COR-L47 (cell line): ENCODE measurements at places on chromosomes 2 and 18.

- no peak for DNase-seq
These were observed 303.9 kb downstream of the ZEB2 start for GRCh38 chr2:144215701-144216675.

DNA sequence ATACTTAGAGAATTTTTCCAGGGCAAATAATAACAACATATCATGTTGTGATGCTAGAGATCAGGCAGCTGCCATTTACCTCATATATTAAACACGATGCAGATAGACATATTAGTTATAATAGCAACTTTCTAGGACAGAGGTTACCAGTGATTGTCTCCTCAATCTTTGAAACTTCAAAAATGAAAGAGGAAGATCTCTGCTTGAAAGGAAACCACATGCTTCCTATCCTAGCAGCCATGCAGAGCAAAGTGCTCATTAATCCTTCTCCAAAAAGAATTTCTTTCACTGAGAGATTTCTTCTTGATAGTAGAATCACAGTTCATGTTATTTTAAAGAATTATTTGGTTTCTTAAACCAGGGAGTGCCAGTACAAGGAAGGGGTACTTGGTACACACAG, 317.2 kb downstream of the CPS1 start:
- no peak for DNase-seq

DNA sequence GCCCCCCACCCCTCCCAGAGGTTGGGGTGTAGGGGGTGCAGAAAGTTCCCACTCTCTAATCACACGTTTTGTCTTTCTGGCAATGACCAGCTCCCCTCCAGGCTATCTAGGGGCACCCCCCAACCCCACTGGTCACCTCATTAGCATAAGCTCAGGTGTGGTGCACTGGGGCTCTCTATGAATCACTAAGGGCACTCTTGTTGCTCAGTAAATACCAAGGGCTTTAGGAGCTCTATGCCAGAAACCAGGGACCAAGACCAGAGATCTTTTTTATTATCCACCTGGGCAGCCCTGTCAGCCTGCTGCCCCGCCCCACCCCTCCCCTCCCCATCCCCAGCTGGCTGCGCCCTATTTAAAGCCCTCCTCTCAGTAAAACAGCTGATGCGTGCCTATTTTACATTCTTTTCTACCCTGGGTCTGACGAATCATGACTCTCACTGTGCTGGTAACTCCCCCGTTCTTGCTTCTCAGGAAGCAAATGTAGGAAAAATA, 24.3 kb downstream of the NCK2 start:
- DNase-seq, result no peak

DNA sequence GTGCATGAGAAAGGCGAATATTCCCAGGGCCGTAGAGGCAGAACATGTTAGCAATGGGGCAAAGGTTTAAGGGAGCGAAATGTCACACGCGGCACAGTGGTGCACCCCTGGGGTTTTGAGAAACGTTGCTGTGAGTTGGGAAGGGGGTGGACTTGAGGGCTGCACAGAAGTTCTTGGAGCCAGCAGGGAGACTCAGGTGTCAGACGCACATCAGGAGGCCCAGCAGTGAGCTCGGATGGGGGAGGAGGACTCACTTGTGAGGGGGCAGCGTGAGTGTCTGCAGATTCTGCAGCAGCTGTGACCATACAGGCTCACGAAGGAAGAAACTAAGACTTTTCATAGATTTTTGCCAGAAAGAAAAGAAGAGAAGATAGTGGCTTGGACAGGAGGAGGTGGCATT, 218.2 kb downstream of the SNTG2 start:
- DNase-seq, result no peak

GRCh38 chr2:147482111-147482895, 362.5 kb upstream of the ACVR2A start:
- DNase-seq, result peak; percentile 21

DNA sequence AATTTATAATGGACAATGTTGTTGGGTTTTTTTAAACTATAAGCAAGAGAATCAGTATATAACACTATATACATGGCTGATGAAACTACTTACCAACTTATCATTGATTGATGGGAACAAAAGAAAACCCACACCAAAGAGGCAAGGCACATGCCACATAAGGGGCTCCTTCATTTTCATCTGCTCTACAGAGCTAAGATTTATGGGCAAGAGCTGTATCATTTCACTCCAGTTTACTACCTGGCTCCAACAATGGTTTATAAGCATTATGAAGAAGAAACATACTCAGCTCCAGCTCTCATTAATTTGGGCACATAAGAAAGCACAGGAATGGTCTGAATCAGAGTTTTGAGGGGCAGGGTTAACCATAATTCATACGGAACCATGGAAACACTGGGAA, 283.3 kb downstream of the AGPS start:
- no peak for DNase-seq

- DNase-seq, result no peak
These were observed 61.8 kb upstream of the TXNDC2 start for GRCh38 chr18:9823805-9824473.

DNA sequence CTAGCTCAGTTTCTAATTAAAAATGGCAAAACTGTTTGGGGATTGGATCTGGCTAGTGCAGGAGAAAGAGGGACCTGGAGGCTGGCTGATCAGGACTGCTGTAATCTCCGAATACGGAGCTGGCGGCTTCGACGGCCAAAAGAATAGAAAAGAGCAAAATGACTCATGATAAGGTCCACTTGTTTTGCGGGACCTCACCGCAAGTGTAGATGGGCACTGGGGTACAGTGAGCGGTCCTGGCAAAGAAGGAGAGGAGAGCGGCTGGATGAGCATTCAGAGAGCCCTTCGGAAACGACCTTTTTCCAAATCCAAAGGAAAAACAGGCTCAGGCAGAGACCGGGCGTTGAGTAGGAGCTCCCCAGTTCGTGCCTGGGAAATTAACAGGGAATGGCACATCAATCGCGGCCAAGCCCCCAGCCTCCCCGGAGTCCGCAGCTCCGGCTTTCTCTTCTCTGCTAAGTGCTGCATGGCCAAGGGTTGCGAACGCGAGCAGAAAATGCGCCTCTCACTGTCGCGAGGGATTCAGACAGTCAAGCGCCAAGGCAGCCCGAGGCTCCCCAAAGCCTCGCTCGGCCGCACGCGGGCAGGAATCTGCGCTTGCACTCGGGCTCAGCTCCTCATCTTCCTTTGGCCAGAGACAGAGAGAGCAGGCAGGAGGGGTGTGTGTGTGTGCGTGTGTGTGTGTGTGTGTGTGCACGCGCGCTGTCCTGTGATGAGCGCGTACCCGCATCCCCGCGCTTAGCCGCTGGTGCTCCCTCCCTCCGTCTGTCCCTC, 1.8 kb downstream of the DCC start:
- no peak for DNase-seq

DNA sequence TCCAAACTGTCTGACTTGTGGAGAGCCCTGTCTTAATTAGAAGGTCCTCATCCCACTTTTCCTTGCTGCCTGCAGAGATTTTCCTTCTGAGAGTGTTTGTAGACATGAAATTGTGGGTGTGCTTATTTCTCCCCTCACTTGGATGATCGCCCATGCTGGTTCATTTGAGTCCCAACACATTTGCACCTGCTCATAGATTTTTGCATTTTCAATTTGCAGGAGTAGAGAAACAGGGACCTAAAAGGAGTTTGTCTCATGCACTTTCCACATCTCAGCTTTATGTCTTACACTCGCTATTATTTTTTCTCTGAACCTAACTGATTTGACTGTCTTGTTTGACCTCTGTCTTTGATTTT, 33.2 kb upstream of the FHL2 start:
- DNase-seq, result peak; percentile 29
